Choroid plexus epithelial cell (primary cell): ENCODE measurements at places on chromosomes 7 and 10.

- DNase-seq: no peak
Measured at GRCh38 chr10:86078639-86079035, 288.0 kb downstream of the GRID1 start.

GRCh38 chr10:66828957-66829356, 96.9 kb upstream of the LRRTM3 start:
- DNase-seq: no peak

GRCh38 chr10:60461688-60462087, 72.0 kb upstream of the ANK3 start:
- DNase-seq: no peak

- no peak for DNase-seq
Measured at GRCh38 chr10:108496106-108496505, 1331.6 kb upstream of the SORCS1 start.

DNA sequence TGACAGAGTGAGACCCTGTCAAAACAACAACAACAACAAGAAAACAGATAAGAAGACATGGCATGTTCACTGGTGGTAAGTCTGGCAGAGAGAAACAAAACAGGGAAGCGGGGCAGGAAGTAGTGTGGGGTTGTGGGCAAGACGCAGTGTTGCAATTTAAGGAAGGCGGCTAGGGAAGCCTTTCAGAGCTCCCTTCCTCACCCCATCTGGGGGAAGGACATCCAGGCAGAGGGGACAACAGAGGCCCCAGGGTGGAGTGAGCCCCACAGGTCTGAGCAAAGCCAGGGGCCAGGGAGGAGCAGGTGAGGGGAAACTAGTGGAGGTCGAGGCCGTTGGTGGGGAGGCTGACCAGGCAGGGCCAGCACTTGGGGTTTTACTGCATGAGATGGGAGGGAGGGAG, 16.8 kb downstream of the LAT2 start:
- DNase-seq: no peak

DNA sequence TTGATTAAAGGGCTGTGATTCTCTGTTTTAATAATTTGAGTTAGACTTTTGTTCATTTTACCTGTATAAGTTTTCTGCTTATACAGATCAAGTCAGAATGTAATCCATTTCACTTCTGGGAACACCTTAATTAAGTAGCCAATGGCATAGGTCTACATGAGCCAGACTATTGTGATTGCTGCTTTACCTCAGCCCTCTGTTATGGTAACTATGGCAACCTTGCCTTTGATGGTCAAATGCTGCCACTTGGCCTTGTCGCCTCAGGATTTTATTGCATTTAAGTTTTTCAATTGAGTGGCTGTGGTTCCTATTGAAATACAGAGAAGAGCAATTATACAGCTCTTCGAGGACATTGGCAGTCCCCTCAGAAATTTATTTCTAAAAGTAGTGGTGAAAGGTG, 64.3 kb upstream of the TMEM106B start:
- DNase-seq: no peak

GRCh38 chr7:139658296-139658695, 119.5 kb downstream of the HIPK2 start:
- DNase-seq: no peak

DNA sequence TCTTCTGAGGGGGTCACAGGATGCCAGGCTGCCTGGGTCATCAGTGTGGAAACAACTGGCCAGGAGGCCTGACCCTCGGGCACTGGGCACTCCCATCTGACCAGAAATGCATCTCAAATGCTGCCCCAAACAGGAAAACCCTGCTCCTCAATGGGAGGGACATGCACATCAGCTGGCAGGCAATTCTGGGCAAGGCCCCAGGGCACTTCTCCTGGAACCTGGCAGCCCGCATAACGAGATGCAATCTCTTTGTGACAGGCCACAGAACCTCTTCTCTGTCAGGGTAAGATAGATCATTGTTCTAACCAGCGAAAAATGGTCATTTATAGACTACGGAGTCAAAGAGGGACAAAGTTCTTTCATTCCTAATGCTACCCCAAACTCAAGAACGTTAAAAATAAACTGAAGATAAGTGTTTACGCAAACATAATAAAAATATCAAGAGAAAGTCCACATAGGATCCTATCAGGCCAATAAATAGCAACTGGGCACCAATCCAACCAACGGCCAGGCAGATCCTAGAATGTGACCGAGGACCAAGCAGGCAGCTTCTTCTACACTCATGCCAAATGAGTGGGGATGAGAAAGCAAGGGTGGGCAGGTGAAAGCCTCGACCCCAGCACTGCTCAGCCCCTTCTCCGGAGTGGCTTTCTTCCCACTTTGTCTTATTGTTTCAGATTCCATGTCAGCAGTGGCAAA, 212.3 kb downstream of the TCERG1L start:
- no peak for DNase-seq

DNA sequence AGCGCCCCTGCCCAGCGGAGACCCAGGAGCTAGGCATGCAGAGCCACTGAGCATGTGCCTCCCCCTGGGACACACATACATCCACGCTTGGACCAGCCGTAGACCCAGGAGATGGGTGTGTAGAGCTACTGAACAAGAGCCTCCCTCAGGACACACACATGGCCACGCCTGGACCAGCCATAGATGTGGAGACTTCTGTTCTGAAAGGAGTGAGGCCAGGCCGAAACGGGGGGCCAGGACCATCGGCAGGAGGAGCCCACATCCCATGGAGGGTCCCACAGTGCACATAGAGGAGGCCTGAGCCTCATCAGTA, 340.4 kb downstream of the TCERG1L start:
- no peak for DNase-seq

DNA sequence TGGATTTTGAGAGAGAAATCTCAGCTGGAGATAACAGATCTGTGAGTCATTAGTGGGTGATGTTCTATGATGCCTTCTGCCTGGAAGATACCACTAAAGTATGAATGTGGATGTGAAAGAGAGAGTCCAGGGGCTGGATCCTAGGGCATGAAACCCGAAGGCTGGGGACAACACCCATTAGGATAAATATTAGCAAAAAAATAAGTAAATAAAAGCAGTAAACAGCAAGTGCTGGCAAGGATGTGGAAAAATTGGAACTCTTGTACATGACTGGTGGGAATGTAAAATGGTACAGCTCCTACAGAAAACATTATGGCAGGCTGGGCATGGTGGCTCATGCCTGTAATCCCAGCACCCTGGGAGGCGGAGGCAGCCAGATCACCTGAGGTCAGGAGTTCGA, 16.6 kb upstream of the MGMT start:
- DNase-seq: no peak
